ENCODE measurements at places on chromosomes 4 and X. TPM values are rescaled to one million over a fixed set of nuclear protein-coding genes. Genes with fewer than 3 reads are reported as not detected.

- no peak for DNase-seq
Observed at GRCh38 chr4:92184566-92184965, 119.2 kb upstream of the GRID2 start.

DNA sequence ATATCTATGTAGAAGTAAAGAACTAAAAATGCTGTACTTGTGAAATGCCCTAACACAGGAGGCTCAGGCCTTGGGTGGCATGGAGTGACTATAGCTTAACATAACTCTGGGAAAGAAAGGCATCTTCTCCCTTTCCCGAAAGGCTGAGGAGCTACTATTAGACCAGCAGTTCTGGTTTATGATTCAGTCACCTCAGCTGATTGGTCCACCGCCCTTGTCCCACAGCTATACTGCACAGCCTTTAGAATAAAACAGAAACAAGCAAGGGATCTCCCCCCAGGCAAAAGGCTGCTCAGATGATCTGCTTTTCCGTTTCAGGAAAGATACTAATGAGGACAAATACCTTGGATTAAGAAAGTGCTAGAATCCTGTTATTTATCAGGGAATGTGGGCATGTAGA, 171.3 kb downstream of the SNCA start:
- no peak for DNase-seq

GRCh38 chr4:84502333-84502954, 3.4 kb upstream of the NKX6-1 start:
- no peak for DNase-seq

DNA sequence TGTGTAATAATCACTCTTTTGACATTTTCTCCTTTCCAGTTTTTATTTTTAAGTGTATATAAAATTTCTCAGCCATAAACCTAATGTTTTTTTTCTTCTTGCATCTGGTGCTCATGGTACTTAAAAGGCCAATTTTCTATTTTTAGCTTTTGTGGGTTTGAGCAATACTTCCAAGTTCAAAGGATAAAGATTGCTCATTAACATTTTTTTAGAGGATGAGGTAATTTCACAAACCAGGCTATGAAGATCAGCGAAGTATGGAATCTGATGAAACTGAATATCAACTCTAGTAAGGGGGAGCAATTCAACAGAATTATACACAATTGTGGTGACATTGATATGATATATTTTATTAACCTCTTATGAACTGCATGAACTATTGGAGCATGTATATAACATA, 25.8 kb upstream of the KLHL34 start:
- DNase-seq, result no peak

- no peak for DNase-seq
Observed at GRCh38 chr4:107011312-107011711, 24.8 kb downstream of the DKK2 start.

GRCh38 chr4:30904215-30904555, 184.0 kb downstream of the PCDH7 start:
- DNase-seq, result no peak

GRCh38 chr4:148226341-148226740, 215.9 kb downstream of the NR3C2 start:
- DNase-seq, result no peak

DNA sequence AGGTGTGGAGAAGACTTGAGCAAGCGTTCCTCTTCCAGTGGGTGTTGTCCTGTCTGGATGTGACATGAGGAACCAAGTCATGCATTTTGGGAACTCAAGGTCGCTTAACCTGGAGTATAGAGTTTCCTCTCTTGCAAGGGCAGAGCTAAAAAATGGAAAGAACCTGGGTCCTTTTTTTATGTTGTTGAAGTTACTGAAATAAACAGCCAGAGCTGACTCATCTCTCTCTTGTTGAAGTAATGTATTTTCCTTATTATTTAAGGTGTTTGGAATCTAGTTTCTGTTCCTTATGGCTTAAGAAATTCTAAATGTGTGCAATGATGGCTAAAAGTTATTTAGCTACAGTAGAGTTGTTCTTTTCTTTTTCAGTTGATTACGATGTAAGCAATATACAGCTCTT, 314.5 kb downstream of the CAMK2D start:
- no peak for DNase-seq

GRCh38 chrX:55109306-55109705, 20.5 kb downstream of the PAGE2 start:
- DNase-seq, result no peak

GPM6B gene
- total RNA-seq, result 0.07 TPM

DNA sequence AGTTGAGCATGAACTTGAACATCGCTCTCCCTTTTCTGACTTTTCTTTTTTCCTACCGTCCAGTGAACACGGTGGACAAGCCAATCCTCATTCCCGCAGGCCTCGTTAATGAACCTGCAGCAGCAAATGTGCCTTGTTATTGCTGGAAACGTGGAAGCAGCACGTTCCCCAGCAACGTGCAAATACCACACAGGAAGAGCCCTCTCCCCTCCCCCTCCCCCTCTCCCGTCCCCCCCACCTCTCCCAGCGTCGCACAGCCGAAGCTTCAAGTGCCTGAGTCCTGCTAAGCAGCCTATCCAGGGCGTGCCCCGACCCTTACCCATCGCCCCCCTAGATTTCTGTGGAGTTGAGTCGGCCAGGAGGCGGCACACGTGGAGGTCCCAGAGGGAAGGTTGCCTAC, 219.9 kb downstream of the BCOR start:
- no peak for DNase-seq

DNA sequence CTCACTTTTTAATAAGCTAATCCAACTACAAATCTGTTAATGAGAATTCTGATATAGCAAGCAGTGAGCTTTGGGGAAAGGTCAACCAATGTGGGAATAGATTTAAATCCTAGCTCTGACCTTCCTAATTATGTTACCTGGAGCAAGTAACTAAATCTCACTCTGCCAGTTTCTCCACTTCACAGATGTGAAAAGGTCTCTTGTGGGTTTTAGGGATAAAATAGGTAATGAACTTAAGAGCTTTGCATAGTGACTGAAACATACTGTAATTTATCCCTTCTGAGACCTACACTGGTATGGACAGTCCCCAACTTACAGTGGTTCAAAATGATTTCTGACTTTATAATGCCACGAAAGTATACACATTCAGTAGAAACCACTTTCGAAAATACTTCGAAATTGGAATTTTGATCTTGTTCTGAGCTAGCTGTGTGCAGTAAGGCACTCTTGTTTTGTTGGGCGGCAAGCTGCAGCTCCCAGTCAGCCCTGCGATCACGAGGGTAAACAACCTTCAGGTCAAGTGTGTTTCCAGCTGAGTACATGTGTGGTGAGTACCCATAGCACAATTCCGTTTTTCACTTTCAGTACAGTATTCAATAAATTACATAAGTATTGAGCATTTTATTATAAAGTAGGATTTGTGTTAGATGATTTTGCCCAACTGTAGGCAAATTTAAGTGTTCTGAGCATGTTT, 93.7 kb downstream of the ADGRL3 start:
- DNase-seq, result no peak

Measured in HCT116 (cell line).